ENCODE measurements at places on chromosomes 6 and 20.
A peak's percentile ranks its signal among the peaks of the same experiment; 100 is the strongest.

DNA sequence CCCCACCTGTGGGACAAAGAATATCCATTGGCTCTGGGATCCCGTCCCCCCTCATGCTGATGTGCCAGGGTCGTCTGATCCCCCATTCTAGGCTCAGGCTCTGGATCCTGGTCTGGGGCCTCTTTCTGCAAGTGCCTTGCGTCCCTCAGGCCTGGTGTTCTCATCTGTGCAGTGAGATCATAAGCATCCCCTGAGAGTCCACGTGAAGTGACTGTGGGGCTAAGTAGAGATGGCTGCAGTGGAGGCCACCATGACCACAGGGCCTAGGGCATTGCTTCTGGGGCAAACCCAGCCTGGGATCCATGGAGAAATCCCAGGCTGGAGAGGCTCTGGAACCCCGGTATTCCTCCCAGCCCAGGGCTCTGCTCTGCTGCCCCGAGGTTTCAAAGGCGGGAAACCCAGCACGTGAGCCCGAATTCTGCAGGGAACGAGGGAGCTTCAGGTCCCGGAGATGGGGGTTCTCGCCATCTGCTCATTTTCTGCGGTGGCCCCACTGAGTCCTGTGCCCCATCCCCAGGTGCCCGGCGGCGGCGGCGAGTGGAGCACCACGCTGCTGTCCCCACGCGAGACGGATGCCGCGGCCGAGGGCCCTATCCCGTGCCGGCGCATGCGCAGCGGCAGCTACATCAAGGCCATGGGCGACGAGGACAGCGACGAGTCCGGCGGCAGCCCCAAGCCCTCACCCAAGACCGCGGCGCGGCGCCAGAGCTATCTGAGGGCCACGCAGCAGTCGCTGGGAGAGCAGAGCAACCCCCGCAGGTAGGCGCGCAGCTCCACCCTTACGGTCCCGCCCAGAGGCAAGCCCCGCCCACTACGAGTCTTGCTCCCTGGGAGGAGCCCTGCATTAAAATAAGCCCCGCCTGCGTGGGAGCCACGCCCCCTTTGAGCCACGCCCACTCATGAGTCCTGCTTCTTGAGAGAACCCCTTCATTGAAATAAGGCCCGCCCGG is 105.5 kb upstream of the MYL9 start:
- DNase-seq = peak; percentile 82

DNA sequence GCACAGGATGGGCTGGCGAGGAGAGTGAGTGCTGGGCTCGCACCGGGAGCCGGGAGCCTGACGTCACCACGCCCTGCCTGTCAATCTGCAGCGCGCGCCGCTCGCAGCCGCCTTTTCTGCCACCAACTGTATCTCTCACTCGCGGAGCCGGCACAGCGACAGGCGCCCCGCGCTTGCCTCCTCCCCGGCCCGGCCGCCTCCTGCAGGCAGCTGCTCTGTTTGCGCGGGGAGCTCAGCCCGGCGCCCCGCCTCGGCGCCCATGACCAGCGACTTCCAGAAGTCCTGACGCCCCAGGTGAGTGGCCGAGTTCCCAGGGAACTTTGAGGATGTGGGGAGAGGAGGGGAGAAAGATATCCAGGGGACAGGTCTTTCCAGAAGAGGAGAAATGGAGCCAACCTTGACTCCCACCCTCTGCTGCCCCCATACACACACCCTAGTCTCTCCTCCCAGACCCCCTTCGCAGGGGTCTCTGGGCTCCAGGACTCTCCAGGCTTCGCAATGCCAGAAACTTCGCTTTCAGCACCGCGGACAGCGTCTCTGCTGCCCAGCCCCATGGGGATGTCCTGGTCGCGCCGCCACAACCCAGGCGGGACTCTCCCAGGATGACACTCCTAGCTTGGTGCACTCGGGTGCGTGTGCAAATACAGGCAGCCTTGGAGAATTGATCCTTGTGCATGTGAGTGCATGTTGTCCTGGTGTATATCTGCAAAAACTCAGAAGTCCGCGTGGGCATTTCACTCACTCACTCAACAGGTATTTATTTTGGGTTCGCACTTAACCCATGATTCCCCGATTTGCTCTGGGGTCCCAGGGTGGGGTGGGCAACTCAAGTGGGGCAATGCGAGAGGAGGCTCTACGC is at the start of gene GPR6:
Gene GPR6, plus strand, starts transcription at position 138 of the 859 bp plus-strand sequence. CDS start 802 bp downstream, outside the sequence.
- DNase-seq = no peak

GRCh38 chr6:79862126-79862525 is 85.2 kb downstream of the ELOVL4 start:
- no peak for DNase-seq

GRCh38 chr6:89205819-89206218 is 11.3 kb downstream of the GABRR1 start:
- no peak for DNase-seq

- DNase-seq = no peak
Observed at GRCh38 chr6:14312587-14312986, 195.0 kb downstream of the CD83 start.

DNA sequence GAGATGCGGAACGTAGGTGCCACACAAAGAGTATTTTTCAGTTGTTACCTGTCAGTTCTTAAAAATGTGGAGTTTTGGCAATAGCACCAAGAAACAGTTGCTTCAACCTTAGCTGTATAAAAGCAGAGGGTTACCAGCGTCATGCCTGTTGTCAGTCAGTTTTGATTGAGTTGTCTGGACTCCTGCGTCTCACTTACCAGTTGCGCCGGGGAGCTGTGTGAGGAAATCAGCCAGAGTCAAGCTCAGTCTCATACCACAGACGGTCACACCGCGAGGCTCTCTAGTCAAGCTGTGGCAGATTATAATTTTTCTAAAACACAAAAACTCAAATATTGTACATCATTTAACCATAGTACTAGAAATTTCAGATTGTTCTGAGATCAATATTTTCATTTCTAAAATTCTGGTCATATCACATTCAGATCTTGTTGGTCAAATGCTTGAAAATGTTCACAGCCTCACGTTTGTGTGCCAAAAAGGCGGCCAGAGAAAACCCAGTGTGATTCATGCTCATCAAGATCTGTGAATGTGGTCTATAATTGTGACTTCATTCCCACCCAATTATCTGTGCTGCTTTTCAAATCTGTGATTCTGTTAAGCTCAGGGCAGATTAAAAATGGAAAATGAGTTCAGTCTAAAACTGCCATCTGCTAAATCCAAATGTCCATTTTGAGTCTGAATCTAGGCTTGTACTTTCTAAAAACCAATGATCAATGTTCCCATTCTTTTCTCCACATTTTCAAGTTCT is 37.5 kb downstream of the SASH1 start:
- DNase-seq = no peak

DNA sequence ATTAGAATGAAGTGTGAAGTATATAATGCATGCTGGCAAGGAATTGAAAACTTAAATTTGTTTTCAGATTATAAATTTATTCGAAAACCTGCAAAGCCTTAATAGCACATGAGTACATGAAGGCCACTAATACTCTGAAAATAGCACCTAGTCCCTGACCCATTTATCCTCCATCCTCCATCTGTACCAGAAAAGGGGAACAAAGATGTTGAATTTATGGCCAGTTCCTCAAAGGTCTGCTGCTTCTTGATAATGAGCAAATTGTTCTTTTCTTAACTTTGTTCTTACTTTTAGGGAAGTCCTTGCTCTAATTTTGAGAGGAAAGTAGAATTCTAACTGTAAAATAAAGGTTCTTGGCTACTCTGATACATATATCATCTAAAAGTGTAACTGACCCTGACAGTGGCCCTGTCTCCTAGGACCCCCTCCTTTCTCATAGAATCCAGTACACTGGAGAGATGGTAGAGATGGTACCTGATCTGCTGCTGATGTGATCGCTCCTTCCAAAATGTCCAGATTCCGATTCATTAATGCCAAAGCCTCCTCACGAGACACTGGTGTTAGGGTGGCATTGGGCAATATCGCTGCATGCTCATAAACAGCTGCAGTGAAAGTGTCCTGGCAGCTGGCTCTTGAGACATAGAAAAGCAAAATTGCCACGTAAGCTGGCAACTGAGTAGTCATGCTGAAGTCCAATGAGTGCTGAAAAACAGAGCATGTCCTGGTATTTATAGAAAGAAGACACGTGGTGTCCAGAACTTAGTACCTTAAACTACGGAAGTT is at the start of gene VNN1:
Gene VNN1, minus strand, starts transcription at position 704 of the 783 bp plus-strand sequence. Its CDS starts 20 bp downstream, at position 684.
- DNase-seq = no peak

GRCh38 chr6:3442431-3443220 is 14.2 kb downstream of the SLC22A23 start:
- DNase-seq = no peak

DNA sequence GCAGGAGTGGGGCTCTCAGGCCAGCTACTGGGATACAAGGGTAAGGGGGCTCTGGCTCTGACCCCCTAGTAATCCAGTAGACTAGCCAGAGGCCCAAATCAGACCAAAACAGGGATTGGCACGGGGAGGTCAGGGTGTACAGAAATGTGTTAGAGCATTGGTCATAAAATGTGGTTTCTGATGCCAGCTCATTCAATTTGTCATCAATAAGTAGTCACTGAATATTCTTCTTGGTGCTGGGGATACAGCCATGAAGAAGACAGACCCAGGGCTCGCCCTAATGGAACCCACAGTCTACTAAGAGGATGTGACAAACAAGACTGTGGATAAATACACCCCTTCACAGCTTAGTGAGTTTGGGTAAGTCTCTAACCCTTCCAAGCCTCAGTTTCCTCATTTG is 11.1 kb downstream of the MAP1LC3A start:
- DNase-seq = no peak

DNA sequence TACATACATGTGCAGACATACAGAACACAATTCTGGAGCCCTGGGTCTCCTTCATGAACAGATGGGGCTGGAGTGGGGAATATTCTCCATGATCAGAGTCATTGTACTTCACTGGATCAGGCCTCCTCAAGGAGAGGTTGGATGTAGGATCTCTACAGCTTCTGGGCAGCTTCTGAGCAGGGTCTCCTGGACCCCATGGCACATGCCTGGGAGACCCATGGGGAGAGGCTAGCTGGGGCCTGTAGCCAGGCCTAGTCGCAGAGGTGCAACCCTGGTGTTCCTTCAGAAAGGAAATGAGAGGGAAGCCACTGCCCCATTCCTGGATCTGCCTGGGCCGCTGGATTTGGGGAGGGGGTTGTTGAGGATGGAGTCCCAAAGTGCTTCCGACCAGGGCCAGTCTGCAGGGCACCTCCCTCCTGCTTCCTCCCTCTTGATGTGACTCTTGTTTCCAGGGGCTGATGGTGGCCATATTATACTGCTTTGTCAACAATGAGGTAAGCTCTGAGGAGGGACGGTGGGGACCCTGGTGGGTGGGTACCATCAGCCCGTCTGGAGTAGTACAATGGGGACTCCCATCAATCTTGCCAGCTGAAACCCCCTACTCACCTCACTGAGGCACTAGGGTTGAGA is 31.8 kb downstream of the GLP1R start:
- no peak for DNase-seq

GRCh38 chr20:62306414-62307187 is 3.8 kb downstream of the ADRM1 start:
- DNase-seq = no peak

GRCh38 chr6:159261995-159262394 is 92.8 kb downstream of the FNDC1 start:
- DNase-seq = no peak

GRCh38 chr6:2862712-2863181 is 21.1 kb upstream of the SERPINB1 start:
- DNase-seq = no peak

DNA sequence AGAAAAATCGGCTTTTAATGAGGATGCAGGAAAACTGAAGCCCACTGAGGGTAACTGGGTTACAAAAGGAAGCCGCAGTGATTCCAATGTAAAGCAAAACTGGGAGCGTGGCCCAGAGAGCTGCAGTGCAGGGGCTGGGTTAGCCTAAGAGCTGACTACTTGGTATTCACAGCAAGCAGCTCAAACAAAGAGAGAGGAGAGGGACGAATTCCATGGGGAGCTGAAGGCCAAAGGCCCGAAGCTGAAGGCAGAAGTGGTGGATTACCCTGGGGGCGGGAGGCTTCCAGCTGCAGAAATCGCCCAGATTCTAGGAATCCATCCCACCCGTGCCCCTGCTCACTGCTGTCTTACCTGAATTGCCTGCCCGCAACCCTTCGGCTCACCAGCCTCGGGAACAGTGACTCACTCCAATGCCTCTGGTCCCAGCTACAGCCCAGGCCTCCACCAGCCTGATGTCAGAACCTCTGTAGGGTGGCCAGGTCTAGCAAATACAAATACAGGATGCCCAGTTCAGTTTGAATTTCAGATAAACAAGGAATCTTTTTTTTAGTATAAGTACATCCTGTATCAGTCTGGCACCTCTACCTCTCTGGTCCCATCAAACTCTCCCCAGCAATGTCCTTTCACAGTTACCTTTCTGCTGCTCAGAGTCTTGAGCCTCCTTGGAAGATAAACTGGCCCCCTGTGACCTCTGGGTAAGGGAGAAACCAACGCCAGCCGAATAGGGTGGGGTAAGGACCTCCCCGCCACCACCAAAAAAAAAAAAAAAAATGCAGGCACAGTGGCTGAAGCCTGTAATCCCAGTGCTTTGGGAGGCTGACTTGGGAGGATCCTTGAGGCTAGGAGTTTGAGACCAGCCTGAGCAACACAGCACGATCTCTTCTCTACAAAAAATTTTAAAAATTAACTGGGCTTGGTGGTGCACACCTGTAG is 14.6 kb upstream of the ZMYND8 start:
- no peak for DNase-seq

- DNase-seq = peak; percentile 36
Observed at GRCh38 chr6:150891888-150892485, 26.5 kb downstream of the MTHFD1L start.

- no peak for DNase-seq
Observed at GRCh38 chr20:24461848-24462247, 7.6 kb upstream of the SYNDIG1 start.

DNA sequence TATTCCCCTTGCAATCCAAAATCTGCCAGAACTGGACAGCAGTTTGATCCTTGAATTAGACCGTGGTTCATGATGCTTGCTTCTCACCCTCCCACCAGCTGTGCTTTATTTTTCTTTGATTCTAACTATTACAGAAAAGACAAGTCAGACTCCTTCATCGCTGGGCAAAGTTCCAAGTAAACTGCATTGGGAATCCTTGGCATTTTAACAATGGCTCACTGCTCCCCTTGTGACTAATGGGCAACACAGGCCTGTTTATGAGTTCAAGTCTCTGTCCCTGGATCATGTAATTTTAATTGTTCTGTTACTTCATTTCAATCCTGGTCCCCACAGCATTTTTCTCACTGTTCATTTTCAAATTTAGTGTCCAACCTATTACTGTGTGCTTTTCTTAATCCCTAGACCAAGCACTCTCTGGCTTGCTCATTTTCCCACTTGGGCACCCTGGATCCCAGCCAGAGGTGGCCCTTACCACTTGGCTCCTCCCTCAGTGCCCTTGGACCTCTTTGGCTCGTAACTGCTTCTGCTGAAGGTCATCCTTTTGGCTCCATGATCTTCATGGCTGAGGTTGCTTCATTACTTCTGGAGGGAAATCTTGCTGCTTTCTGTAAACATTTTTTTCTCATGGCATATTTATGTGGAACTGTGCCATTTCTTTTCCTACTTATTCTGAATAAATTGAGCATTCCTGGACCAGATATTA is 32.8 kb downstream of the PSMB9 start:
- DNase-seq = no peak

- no peak for DNase-seq
Observed at GRCh38 chr6:1495344-1495743, 106.0 kb downstream of the FOXF2 start.

DNA sequence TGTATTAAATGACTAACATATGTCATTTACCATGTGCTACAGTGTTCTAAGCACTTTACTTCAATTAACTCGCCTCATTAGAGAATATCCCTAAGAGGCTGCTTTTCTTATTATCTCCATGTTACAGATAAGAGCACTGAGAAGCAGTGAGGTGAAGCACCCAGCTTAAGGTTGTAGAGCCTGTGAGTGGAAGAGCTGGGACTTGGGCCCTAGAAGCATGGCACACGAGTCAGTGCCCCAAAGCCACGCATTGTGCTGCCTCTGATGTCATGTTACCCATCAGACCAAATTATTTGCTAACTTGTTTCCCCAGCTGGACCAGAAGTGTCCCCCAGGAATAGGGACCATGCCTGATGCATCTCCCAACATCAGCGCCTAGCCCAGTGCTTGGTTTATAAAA is 34.1 kb downstream of the POFUT1 start:
- DNase-seq = no peak
